ENCODE measurements at places on chromosomes 7 and 10.
A peak's percentile ranks its signal among the peaks of the same experiment; 100 is the strongest.

DNA sequence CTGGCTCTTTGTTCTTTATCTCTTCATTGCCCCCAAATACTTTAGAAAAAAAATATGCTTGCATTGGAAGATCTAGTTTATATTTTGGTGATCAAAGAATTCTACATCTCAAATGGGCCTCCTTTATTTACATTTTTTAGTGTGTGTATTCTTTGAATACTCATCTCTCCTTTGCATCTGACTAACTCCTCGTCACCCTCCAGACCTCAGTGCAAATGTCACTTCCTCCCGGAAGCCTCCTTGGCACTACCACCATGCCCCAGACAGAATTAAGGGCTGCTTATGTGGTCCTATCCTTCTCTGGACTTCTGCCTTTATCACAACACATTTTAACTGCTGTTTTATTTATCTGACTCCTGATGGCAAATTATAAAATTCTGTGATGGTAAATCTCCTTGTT lies 52.0 kb upstream of the PPP1R3C start:
- DNase-seq: no peak

DNA sequence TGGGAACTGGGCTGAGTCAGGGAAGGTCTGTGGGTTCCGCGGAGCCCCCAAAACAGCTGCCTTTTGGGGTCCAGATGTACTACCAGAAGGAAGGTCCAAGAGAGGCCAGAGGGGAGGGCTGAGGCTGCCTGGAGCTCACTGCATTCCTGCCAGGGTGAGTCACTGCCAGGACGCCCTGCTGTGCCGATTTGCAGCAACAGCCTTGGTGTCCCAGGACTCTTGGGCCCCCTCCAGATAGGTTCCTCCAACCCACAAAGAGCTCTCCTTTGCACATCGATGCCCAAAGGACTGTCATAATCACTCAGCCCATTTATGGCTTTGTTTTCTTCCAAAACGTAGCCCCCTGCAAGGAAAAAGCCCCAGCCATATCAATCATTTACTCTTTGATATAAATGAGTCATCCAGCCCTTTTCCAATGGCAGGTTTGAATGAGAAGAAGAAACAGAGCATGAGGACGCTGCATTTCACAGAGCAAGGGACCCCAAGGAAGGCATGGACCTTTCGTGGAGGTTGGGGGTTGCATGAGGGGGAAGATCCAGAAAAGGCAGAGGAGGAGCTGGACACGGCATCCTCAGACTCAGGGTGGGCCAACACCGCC lies 32.2 kb upstream of the COL13A1 start:
- no peak for DNase-seq

DNA sequence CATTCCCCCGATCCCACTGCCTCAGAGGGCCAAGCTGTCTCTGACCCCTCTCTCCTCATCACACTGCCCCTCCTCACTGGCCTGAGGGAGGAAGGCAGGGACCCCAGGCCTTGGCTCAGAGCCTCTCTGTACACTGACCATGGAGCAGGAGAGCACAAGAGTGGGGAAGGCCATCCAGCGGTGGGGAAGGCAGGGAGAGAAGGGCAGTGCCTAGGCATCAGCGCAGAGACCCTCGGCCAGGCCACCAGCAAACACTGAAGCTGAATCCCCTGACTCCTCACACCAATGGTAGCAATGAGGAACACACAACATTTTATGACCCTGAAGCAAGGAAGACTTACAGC lies 14.8 kb downstream of the OGDHL start:
- no peak for DNase-seq

GRCh38 chr7:159094023-159094740 lies 50.5 kb downstream of the VIPR2 start:
- DNase-seq: no peak

DNA sequence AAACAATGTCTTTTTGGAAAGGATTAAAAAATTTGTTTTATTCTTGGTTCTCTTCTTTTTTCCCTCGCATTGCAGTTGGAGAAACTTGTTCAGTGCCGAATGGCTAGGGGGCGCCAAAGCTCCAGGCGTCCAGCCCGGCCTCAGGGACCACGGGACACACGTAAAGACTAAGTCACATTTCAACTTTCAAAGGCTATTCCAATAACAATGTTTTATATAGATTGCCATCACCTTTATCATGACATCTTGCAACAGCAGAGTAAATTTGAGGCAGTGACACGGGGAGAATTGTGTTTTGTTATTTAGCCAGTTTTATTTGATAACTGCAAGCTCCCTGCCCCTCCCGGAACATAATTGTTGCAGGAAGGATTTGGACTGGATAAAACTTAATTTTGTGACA lies 2.2 kb upstream of the IGFBP3 start:
- peak; percentile 28 for DNase-seq

- DNase-seq: no peak
These were observed 45.6 kb upstream of the SCIN start for GRCh38 chr7:12524794-12525386.

DNA sequence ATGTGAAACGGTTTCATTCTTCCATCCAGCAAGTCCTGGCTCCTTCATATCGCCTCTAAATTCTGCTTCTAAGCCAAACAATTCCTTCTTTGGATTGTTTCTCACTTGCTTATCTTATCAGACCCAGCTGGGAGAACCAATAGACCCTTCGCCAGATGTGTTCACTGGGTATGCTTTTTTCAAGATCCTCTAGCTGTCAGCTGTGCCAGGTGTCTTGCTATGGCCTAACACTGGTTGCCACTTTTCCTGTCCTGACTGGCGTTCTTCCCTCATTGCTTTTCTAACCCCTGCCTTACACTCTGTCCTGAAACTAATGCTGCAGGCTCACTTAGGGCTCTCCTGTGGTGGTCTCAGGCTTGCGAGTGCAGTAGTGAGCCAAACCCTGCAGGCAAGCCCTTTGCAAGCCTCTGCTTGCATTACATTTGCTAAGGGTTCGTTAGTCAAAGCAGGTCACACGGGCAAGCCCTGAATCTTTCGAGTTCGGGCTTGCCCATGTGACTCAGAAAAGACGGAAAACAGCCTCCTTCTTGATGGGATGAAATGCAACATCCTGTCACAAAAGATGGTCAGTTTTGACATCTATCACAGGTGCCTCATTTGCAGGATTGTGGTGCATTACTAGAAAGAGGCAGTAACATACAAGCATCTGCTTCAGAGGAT lies 92.8 kb downstream of the VWC2 start:
- no peak for DNase-seq

DNA sequence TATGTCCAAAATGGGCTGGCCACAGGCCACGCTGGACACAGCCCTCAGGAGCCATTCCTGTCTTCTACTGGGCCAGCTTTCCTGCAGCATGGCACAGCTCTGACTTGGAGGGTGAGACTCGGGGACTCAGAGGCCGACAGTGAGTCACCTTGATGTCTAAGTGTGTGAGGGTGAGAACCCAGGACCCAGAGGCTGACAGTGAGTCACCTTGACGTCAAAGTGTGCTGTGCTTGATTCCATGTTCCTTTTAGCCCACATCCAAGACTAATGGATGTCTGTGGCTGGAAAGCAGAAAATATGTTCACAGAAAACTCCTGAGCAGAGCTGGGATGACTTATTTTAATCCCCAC lies 6.0 kb upstream of the FAM170B start:
- no peak for DNase-seq

Data from activated T-helper 2 cell treated with anti-CD3 and anti-CD28 coated beads, Interferon-gamma antibody, Interleukin-2, Interleukin-4, amounts not matched to agents 10 μg/mL and 5 μg/mL and 100 μg/mL, durations not matched to agents 14 hours and 24 hours and 36 hours (primary cell).